ENCODE measurements at places on chromosomes 11 and 22.

DNA sequence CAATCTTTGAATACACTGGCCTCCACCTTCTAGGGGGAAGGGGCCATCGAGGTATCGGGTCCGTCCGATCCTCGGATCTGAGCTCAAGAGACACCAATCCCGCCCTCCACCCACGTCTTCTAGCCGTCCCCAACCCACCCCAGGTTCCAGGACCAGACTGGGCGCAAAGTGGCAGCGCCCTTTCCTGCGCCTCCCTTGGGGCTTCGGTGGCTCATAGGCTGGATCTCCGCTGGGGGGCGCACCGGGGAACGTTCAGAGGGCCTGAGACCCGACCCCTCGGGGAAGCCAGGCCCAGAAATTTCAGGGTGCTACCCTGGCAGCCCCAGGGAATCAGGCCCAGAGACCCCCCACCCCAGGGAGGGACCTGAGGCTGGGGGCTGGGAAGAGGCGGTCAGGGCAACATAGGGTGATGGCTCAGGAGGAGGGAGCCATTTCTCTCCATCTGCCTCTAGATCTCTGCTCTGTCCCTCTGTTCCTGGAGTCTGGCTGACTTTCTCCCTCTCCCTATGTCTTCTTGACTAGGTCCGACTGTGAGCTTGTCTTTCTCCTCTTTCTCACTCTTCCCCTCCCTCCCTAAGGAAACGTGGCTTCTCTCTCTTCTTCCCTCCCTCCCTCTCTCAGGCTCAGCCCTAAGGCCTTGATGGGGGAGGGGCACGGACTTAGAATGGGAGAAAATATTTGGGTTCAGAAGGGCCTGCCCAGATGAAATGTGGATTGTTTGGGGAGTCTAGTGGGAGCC lies 1.1 kb downstream of the CREB3L1 start:
- no peak for DNase-seq

DNA sequence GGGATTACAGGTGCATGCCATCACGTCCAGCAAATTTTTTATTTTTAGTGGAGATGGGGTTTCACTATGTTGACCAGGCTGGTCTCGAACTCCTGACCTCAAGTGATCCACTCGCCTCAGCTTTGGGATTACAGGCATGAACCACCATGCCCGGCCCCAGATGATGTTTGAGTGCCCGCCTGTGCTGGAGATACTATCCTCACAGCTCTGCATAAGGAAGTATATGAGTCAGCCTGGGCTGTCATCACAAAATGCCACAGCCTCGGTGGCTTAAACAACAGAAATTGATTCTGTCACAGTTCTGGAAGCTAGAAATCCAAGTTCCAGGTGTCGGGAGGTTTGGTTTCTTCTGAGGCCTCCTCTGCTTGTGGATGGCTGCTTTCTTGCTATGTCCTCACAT lies 119.3 kb downstream of the OSBP2 start:
- no peak for DNase-seq

- no peak for DNase-seq
These were observed 31.9 kb downstream of the PDGFB start for GRCh38 chr22:39212721-39213376.

DNA sequence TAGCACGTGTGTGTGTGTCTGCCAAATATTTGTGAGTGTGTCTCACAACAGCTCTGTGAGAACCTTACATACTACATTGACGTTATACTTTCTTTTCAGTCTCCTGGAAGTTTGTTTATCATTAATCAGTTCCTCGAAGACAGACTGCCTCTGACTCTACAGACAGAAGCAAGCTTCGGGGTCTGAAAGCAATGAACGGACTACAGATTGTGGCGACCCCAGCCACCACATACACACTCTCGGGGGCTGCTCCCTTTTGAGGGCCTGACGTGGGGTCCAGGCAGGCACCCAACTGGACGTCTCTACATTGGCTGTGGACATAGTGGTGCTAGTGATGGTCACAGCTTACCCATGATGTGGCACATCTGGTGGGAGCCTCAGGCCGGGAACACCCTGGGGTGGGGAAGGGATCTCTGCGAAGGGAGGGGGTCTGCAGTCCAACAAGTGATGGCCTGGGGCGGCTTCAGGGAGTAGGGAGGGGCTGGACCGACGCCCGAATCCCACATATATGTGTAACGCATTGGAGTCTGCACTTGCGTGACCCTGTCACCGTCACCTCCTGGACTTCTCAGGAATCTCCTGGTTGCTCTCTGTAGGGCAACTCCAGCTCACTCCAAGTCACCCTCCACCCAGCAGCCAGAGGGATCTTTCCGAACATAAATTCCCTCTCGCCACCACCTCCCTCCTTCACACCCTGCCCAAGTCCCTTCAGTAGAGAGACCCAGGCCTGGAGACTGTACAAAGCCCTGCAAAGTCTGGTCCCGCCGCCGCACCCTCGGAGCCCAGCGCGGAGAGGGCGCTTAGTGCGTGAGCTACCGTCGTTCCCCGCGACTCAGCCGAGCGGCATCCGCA lies 30.4 kb upstream of the TRIM29 start:
- DNase-seq: no peak

DNA sequence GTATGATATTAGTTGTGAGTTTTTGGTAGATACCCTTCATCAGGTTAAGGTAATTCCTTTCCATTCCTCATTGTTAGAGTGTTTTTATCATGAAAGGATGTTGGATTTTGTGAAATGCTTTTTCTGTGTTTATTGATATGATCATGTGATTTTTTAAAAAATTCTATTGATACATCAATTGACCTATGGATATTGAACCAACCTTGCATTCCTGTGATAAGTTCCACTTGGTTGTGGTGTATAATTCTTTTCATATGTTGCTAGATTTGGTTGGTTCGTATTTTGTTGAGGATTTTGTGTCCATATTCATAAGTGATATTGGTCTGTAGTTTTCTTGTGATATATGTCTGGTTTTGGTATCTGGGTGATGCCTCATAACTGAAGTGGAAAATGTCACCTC lies 6.7 kb downstream of the ANKRD13D start:
- DNase-seq: no peak

GRCh38 chr11:10305964-10306918 lies 1.4 kb downstream of the ADM start:
- peak; percentile 54 for DNase-seq

DNA sequence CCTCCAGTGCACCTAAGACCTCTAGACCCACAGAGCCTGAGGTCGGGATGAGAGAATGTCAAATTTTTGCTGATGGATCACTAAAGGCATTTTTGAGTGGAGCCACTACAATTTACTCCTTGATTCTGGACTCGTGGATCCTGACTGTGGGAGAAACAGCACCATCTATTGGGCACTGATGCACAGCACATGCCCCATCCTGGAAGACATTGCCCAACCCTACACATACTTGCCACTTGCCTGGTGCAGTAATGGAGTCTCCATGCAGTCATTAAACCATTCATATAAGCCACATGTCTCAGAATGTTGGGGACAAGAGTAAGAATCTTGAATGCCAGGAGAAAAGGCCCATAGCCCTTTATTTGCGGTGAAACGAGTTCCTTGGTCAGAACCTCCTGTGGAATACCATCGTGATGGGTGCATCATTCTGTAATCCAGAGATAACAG lies 103.9 kb downstream of the GGTLC2 start:
- peak; percentile 54 for DNase-seq

- DNase-seq: no peak
These were observed 73.2 kb downstream of the FAT3 start for GRCh38 chr11:92297567-92298553.

DNA sequence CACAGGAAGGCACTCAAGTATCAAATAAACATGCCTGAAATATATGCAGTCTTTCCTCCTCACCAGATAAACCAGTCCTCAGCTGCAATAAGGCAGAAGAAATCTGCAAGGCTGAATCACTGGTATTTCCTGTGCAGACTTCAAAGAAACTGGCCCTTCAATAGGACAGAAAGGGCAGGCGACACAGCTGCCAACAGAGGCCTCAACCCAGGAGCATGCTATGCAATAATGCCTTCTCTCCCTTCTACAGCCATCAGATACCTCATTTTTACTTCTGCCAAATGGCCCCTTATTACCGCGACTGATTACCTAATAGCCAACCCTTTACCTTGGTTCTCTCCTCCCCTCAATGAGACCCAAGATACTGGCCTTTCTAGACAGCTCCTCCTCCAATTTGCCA lies 8.0 kb downstream of the NUMA1 start:
- DNase-seq: no peak

- no peak for DNase-seq
These were observed 15.6 kb downstream of the ARAP1 start for GRCh38 chr11:72736452-72737069.

- DNase-seq: peak; percentile 55
These were observed 101.4 kb upstream of the ARHGAP42 start for GRCh38 chr11:100585728-100586127.

DNA sequence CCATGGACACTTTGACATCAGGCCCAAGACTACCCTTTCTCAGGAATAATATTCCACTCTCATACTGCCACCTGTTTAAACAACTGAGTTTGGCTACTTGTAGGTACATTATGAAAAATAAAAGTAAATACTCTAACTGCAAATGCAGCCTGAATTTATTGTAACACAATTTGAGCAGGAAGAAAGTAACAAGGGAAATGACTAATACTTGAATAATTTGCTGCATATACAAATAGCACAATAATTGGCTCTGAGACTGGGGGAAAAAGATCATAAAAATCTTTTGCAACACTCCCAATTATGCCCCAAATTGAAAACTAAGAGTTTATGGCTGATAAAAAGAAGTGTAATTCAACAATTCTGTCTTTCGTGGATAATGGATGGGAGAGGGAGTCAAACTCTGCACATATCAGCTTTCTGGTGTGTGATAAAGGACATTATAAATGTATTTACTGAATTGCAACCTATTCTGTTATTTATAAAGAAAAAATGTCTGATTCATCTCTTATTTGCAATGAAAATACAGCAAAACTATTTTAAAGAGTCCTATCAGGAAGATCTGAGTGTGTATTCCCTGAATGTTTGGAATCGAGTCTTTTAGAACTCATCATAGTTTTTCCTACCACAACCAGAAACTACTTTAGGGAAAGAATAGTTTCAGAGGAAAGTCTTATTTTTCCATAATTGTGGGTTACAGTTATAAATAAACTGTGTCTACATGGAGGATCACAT lies 359.0 kb downstream of the JRKL start:
- DNase-seq: no peak

GRCh38 chr11:27191639-27192038 lies 151.0 kb downstream of the BBOX1 start:
- DNase-seq: no peak

DNA sequence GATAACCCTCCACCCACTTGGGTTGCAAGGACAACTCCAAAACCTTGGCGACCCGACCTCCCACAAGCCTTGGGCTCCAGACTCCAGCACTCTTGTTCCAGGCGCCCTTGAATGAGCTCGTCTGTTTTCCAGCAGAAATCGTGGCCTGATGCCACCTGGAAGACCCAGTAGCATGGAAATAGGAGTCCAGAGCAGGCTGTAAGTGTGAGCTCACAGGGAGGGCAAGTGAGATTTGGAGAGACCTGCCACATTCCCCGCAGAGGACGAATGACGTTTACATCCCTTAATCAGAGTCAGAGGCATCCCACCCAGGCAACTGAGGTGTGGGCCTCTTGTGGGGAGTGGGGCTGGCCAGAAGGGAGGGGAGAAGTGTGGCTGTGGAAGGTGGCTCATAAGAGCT lies 71.9 kb downstream of the LDLRAD3 start:
- DNase-seq: no peak

DNA sequence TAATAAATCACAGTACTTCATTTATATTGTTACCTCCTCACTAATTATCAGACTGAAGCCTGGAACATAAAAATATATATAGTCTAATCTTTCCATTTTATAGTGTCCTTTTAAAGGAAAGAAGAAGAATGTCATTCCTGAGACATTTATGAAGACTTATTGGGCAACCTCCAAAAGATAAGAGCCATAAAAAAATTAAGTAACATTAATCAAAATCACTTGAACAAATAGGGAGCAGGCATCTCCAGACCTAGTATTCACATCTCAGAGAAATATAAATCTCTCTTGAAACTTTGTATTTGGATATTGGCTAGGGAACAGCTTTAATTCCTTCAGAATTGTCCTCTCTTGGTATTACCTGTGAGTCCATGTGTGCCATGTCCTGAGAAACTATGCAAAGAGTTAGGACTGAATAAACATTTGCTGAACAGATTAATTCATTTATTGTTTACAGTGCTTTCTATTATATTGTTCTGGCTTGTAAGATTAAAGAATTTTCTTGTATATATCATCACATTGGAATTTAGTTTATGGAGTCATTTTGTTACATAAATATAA lies 530.5 kb upstream of the LRRC4C start:
- DNase-seq: no peak

DNA sequence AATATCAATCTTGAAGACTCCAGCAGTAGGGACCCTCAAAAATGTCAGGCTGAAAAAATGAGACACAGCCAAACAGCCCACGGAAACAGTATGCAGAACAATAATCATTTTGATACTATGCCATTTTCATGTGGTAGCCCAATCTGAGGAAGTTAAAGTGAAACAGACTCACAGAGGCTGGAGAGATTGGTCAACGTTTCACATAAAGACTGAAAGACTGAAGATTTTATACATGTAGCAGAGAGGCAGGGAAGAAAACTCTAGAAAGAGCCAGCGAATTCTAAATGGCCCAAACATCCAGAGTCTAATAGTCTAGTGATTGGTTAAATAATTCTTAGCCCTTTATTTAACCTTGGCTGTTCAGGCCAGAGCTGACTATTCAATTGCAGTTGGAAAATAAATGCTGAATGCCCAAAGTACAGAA lies 49.4 kb downstream of the MAML2 start:
- no peak for DNase-seq

Measured in left lobe of liver (tissue), 2 donors.